ENCODE measurements at places on chromosomes 11 and 22.

DNA sequence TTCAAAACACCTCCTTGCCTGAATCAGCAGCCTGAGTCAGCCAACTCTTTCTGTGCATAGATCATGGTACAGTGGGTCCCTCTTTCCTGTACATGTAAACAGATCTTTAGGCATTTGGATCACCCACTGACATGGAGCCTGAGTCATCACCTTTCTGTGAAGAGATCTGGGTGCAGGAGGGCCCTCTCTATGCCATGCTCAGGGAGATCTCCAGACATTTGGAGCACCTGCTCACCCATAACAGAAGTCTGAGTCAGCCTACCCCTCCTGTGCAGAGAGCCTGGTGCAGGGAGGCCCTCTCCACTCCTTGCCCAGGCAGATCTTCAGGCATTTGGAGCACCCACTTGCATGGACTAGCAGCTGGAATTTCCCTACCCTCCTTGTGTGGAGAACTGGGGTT, 56.2 kb upstream of the GLYAT start:
- DNase-seq = no peak

- no peak for DNase-seq
Observed at GRCh38 chr22:47205081-47205491, 442.6 kb downstream of the TBC1D22A start.

GRCh38 chr22:28923826-28924732, 40.7 kb downstream of the ZNRF3 start:
- DNase-seq = peak; percentile 98

- DNase-seq = no peak
Observed at GRCh38 chr22:17997456-17997855, 26.9 kb downstream of the MICAL3 start.
